ENCODE measurements at places on chromosomes 6 and 20. TPM values are rescaled to one million over a fixed set of nuclear protein-coding genes. Genes with fewer than 3 reads are reported as not detected.
A peak's percentile ranks its signal among the peaks of the same experiment; 100 is the strongest.

DNA sequence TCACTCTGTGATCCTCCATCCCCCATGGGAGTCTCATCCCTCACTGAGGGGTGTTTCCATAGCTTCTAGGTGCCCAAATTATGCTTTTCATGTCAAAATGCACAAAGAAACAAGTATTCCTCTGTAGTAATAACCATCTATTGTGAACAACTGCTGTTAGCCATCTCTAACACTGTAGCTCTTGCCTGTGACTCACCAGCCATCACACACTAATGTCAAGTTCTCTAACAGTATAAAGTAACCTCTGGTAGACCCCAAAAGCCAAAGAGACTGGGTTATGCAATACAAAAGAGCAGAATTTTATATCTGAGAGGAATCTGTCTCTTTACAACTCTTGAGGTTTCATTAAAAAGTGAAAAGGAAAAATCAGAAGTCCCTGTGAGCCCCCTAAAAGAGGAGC is 25.4 kb upstream of the IYD start:
- DNase-seq = no peak

GRCh38 chr6:68054756-68055155 is 580.3 kb upstream of the ADGRB3 start:
- DNase-seq = no peak

GRCh38 chr20:43863821-43864544 is 50.7 kb upstream of the TOX2 start:
- no peak for DNase-seq

DNA sequence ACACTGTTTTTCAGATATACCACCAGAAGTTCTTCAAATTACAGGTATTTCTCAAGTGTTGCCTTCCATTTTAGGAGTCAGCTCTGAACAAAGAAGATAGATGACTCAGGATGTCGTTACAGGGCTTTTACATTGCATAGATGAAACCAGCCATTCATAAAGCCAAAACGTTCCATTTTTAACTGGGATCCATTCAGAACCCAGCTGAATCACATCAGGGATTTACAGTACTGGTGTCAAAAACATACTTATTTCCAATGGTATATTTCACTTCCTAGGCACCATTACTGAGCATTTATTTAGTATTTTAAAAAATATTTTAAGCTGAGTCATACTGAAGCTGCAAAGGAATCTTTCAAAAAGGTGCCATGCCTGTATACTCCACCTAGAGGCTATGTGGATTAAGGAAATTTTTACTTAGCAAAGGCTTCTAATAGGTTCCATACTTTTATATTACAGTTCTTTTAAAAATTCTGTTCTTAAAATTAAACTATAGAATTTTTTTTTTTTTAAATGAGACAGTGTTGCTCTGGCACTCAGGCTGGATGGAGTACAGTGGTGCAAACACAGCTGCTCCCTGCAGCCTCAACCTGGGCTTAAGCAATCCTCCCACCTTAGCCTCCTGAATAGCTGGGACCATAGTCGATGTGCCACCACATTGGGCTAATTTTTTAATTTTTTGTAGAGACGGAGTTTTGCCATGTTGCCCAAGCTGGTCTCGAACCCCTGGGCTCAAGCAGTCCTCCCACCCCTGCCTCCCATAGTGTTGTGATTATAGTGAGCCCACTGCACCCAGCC is 2.6 kb downstream of the ASF1A start:
- DNase-seq = peak; percentile 76

CRISP3 gene
- polyA plus RNA-seq = not detected

DEFB124 gene
- polyA plus RNA-seq = not detected

DNA sequence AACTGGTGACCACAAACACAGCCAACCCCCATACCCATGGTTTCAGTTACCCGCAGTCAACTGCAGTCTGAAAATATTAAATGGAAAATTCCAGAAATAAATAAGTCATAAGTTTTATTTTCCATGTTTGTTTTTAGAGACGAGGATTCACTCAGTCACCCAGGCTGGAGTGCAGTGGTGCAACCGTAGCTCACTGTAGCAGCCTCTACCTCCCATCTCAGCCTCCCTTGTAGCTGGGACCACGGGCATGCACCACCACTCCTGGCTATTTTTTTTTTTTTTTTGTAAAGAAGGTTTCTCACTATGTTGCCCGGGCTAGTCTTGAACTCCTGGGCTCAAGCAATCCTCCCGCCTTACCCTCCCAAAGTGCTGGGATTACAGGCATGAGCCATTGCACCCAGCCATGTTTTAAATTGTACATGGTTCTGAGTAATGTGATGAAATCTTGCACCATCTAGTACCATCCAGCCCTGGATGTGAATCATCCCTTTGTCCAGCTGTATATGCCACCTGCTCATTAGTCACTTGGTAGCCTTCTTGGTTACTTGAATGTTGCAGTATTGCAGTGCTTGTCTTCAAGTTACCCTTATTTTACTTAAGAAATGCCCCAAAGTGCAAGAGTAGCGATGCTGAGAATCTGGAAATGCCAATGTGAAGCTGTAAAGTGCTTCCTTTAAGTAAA is 14.5 kb downstream of the CSNK2A1 start:
- DNase-seq = peak; percentile 57

FHL5 gene
- polyA plus RNA-seq = not detected

DNA sequence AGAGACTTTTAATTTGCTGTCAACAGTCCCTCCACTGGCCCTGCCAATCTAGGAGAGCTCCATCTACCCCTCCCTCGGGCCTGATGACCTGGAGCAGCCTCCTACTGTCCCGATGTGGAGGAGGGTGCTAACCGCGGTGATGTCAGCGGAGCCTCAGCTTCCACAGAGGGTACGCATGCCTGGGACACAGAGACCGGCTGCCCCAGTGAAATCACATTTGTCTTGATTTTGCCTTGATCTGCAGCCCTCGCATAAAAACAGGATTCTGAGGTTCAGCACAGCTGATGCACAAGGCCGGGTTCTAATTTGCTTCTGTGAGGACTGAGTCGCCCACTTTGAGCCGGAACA is 77.6 kb downstream of the STK35 start:
- DNase-seq = no peak

DNA sequence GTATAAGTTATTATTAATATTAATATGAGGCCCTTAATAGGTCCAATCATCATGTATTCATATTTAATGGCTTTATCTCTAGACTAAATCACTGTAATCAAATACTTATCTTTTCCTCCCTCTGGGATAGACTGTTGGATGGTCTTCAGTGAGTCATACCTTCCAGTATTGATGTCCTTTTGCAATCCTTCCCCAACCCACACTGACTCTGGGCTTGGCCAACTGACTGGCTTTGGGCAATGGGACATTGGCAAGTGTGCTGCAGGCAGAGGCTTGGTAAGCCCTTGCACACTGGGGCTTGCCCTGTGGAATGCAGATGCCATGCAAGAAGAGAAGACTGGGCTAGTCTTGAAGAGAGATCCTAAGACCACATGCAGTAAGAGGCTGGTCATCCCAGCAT is 136.6 kb downstream of the CCDC170 start:
- no peak for DNase-seq

- DNase-seq = no peak
These were observed 27.1 kb downstream of the C20orf173 start for GRCh38 chr20:35502352-35502751.

EYA4 gene
- not detected for polyA plus RNA-seq

BACH2 gene
- 1.1 TPM for polyA plus RNA-seq

PI16 gene
- 0.41 TPM for polyA plus RNA-seq

TRIM10 gene
- polyA plus RNA-seq = not detected

DNA sequence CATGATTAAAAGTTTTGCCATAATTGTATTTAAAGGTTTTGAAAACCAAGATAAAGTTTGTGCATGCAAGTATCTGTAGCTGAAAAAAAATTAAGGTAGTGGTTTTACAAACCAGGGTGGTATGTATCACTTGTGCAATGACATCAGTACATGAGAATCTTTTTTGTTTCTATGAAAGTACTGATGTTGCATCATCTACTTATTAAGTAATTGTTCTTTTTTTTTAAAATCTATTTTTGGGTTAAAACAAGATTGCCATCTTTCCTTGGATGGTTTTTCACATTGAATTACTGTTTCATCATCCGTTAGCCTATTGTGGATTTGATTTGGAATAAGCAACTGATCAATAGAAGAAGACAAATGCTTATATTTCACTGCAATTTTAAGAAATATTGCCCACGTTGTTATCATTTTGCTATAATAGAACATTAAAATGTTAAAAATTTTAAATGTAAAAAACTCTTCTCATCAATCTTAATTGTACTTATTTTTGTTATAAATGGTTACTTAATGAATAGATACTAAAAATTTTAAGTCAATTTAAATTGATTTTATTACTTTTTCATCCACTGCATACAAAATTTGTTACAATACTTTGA is 39.8 kb upstream of the TAGAP start:
- DNase-seq = no peak

DNA sequence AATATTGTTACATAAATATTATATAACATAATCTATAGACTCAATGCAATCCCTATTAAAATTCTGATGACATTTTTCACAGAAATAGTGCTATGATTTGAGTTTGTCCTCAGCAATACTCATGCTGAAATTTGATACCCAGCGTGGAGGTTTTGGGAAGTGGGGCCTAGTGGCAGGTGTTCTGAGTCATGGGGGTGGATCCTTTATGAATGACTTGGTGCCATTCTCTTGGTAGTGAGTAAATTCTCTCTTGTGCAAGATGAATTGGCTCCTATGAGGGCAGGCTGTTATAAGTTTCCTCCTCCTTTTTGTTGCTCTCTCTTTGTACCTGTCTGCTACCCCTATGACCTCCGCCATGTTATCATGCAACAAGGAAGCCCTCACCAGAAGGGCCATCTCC is 65.8 kb downstream of the SHPRH start:
- no peak for DNase-seq

DNA sequence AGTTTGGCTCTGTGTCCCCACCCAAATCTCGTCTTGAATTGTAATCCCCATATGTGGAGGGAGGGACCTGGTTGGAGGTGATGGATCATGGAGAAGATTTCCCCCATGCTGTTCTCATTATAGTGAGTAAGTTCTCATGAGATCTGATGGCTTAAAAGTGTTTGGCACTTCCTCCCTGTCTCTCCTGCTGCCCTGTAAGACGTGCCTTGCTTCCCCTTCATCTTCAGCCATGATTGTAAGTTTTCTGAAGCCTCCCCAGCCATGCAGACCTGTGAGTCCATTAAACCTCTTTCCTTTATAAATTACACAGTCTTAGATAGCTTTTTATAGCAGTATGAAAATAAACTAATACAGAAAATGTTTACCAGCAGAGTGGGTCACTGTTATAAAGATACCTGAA is 577.6 kb downstream of the UTRN start:
- DNase-seq = no peak

ATAT1 gene
- polyA plus RNA-seq = 19.4 TPM

- no peak for DNase-seq
These were observed 18.8 kb upstream of the SMIM26 start for GRCh38 chr20:18548465-18548864.

- no peak for DNase-seq
These were observed 413.1 kb downstream of the PLCB1 start for GRCh38 chr20:8545212-8545611.

MAPK13 gene
- polyA plus RNA-seq = 9.0 TPM

ISM1 gene
- not detected for polyA plus RNA-seq

LST1 gene
- 1.8 TPM for polyA plus RNA-seq

- DNase-seq = no peak
These were observed 977 bp upstream of the SMAP1 start for GRCh38 chr6:70666706-70667105.

GRCh38 chr20:22248051-22248667 is 336.2 kb downstream of the FOXA2 start:
- DNase-seq = peak; percentile 2

- no peak for DNase-seq
These were observed 31.5 kb downstream of the RPF2 start for GRCh38 chr6:111013144-111013915.

C20orf204 gene
- 4.5 TPM for polyA plus RNA-seq

GRCh38 chr6:63245420-63245819 is 34.2 kb downstream of the FKBP1C start:
- DNase-seq = no peak

DNA sequence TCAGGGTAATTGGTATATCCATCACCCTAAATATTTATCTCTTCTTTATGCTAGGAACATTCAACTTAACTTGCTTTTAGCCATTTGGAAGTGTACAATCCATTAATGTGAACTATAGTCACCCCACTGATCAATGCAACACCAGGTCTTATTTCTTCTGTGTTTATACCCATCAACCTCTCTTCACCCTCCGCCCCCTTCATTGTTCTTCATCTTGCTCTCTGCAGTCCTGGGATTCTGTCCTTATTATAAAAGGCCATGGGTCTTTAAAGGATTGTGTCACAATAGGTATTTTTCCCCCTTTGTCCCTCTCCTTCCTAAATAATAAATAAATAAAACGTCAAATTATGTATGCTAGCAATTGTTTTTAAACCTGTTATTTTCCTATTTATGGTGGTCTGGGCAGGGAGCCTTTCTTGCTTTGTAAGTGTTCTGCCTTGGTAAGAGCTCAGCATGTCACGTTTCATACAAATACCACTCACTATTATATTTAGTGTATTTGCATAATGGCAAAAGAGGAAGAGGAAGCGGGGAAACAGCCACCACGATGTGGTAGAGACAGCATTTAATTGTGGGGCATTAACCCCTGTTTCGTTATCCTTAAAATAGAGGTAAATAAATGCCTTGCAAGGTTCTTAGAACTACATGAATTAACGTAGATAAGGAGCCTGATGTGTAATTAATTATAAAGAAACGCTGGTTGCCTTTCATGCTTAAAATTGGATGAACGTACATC is 1.9 kb downstream of the ABRACL start:
- no peak for DNase-seq

DNA sequence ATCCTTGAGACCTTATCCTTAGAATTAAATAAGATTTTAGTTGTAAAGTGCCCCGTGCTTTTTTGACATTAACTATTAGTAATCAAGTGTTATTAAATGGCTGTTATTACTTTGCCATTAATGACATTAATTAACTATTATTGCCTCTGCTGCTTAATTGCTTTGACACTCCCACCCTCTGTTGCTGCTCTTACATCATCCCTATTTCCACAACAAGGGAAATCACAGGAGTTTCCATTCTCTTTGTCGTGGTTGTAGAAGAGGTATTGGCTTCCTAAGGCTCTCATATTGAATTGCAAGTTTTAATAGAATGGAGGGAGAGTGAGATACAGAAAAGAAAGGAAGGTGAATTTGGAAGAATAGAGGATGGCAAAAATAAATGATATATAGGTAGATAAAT is 545.8 kb downstream of the MMUT start:
- no peak for DNase-seq

- no peak for DNase-seq
These were observed 260.0 kb upstream of the ECI2 start for GRCh38 chr6:4395386-4395785.

- DNase-seq = no peak
These were observed 161.0 kb upstream of the LAMP5 start for GRCh38 chr20:9353180-9353915.

- no peak for DNase-seq
These were observed 466.5 kb upstream of the RNF217 start for GRCh38 chr6:124495665-124496190.

- no peak for DNase-seq
These were observed 93.3 kb downstream of the HS3ST5 start for GRCh38 chr6:114249522-114249921.

ARG1 gene
- not detected for polyA plus RNA-seq

GPLD1 gene
- polyA plus RNA-seq = 0.03 TPM

DNA sequence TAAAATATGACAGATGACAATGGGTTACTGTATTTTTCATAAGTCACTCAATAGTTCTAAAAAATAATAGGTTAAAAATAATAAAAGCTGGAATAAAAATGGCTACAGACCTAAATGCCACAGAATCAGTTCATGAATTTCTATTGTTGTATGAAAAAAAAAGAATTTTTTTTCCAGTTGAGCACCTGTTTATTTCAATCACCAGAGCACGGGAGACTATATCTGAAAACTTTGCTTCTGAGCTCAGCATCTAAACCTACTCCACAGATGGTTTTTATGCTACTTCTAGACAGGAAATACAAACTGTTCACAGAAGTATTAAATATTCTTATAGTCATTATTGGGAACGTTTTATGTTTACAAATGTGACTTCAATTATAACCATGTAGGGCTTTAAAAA is 50.4 kb downstream of the HMGN3 start:
- no peak for DNase-seq

Data from endothelial cell of umbilical vein (primary cell).